ENCODE measurements at places on chromosomes 7 and 10.
A peak's percentile ranks its signal among the peaks of the same experiment; 100 is the strongest.

DNA sequence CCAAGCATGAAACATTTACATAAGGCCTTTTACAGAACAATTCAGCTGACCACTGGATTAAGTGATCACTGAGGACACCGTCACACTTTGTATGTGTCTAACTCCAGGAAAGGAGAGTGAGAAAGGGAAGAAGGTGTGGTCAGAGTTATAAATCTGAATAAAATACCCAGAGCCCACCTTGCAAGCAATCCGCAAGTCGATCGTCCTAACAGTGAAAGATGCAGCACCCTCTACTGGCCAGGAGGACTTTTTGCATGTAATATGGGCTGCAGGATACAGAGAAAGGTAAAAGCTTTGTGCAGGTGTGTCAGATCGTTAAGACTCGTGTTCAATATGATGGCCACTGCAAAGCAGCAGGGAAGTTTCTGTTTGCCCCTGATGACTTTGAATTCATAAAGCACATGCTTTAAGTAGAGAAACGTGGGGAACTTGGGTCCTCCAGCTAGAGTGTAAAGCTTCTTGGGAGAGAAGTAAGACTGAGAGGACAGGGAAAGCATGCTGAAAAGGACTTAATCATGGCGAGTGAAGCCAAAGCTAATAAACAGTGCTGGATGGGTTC lies 68.5 kb upstream of the BMPER start:
- DNase-seq: no peak

GRCh38 chr7:66261941-66262340 lies 56.8 kb downstream of the TPST1 start:
- DNase-seq: no peak

- no peak for DNase-seq
These were observed 23.0 kb upstream of the MXI1 start for GRCh38 chr10:110184398-110184797.

- DNase-seq: no peak
These were observed 316.1 kb downstream of the CCDC3 start for GRCh38 chr10:12685261-12686058.

DNA sequence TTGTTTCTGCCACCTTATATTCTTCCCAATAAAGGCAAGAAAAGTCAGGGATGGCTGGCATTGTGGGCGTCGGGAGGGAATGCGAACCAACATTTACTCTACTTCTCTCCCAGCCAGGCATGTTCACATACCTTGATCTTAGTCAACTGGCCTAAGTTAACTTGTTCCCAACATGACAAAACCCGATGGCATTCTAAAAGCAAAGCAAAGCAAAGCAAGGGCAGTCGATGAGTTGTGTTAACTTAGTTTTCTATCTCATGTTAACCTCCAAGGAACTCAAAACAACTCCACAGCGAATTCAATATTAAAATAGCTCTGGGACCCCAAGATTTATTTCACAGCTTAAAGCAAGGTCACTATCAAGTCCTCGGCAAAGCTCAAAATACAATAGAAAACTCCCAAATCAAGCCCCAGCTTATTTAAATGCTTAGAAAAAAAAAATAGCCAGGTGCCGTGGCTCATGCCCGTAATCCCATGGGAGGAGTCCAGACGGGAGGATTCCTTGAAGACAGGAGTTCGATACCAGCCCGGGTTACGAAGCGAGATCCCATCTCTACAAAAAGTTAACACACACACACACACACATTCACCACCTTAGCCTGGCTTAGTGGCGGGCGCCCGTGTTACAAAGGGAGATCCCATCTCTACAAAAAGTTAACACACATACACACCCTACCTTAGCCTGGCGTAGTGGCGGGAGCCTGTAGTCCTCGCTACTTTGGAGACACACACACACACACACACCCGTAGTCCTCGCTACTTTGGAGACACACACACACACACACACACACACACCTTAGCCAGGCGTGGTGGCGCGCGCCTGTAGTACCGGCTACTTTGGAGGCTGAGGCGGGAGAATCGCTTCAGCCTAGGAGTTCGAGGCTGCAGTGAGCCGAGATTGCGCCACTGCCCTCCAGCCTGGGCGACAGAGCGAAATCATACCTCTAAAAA lies 901 bp upstream of the CCNY start:
- DNase-seq: no peak

GRCh38 chr10:13885238-13885990 lies 298.6 kb downstream of the PRPF18 start:
- no peak for DNase-seq

GRCh38 chr7:1137517-1138167 lies 22.4 kb downstream of the ZFAND2A start:
- no peak for DNase-seq

DNA sequence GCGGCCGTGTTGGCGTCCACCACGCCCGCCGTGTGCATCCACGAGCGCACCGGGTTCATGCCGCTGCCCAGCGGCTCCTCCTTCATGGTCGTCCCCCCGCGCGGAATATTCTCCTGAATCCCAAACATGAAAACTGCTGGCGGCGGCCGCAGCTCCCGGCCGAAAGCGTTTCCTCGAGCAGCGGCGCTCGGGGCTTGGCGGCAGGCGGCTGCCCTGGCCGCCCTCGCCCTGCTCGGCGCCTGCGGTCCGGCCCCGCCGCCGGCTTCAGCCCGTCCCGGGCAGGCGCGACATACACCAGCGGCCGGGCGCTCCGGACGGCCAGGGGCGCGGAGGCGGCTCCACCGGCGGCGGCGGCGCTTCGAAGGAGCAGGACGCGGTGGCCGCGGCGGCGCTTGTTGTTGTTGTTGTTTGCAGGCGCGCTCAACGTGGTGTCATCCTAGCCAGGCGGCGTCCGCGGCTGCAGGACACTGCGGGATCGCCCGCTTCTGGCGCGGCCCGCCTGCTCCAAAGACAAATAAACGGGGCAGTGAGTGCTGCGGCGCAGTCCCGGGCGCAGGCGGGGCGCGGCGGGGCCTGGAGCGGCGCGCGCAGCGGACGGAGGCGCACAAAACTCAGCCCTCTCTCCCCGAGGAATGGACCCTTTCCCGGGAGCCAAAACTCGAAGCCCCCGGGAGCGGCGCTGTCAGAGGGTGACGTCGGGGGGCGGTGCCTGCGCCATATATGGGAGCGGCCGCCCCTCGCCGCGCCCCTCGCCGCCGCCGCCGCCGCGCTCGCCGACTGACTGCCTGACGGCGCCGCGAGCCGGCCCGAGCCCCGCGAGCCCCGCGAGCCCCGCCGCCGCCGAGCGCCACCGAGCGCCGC lies at the start of gene EBF3:
Gene EBF3, minus strand, starts transcription at position 634 of the 861 bp plus-strand sequence. Its CDS starts 506 bp downstream, at position 128.
- DNase-seq: peak; percentile 33

- no peak for DNase-seq
These were observed 166.4 kb downstream of the MLLT10 start for GRCh38 chr10:21700474-21700873.

DNA sequence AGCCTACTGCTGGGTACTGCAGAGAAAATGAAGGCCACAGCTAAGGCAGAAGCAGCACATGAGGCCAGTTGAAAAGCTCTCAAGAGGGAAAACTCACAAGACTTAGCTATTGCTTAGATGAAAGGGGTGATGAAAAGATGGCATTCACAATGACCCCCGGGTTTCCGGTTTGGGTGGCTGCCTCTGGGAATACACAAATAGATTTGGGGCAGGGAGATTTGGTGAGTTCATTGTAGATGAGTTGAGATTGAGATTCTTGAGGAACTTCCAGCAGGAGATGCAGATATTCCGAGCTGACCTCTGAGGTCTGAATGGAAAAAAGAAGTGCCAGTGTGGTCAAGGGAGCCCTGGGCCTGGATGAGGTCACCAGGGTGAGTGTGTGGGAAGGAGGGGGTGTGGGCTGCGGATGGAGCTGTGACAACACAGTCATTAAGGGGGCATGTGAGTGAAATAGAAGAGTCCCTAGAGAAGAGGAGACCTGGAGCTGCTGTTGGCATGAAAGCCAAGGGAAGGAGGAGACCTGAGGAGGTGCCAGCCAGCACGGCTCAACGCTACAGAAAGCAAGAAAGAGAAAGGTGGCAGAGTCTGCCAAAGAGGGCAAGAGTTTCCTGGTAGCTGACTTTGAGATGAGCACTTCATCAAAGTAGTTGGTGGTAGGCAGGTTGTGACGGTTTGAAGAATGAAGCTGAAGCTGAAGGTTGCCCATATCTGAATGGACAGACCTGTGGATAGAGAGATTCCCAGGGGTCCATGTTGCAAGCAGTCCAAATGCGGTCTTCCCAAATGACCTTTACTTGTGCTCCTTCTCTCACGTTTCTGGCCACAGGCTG lies 43.7 kb downstream of the HIF1AN start:
- DNase-seq: no peak

GRCh38 chr7:15016766-15017165 lies 114.2 kb upstream of the DGKB start:
- DNase-seq: no peak

- no peak for DNase-seq
These were observed 54.0 kb upstream of the MGMT start for GRCh38 chr10:129413024-129413423.

DNA sequence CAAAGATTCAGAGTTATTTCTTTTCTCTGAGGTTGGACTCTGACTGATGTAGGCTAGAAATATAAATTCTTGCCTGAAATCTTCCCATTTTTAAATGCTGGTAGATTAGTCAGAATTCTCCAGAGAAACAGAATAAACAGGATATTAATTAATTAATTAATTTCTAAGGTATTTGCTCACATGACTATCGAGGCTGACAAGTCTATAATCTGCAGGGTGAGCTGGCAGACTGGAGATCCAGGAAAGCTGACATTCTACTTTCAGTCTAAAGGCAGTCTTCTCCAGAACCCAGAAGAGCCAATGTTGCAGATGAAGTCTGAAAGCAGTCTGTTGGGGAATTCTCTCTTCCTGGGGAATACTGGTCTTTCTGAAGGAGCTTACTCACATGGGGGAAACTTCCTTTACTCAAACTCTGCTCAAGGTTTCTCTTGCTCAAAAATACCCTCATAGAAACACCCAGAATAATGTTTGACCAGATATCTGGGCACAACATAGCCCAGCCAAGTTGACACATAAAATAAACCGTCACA lies 189.7 kb downstream of the KIF20B start:
- no peak for DNase-seq

GRCh38 chr10:13790196-13790595 lies 203.4 kb downstream of the PRPF18 start:
- DNase-seq: no peak

DNA sequence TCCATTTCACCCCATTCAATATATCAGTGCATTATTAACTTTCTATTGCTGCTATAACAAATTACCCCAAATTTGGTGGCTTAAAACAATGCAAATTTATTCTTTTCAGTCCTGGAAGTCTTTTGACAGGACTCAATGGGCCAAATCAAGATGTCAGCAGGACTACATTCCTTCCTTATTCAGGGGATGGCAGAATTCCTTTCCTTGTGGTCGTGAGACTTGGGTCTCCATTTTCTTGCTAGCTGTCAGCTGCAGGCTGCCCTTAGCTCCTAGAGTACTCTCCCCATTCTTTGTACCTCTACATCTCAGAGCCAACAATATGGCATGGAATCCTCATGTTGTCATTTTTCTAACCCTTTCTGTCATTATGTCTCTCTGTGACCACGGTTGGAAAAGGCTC lies 310.6 kb downstream of the HDAC9 start:
- DNase-seq: no peak

GRCh38 chr10:76301950-76302349 lies 870.5 kb downstream of the LRMDA start:
- DNase-seq: peak; percentile 9

GRCh38 chr10:49734676-49735075 lies 27.4 kb downstream of the OGDHL start:
- DNase-seq: no peak

- DNase-seq: peak; percentile 39
These were observed 89.8 kb upstream of the SAMD8 start for GRCh38 chr10:75021379-75022249.

DNA sequence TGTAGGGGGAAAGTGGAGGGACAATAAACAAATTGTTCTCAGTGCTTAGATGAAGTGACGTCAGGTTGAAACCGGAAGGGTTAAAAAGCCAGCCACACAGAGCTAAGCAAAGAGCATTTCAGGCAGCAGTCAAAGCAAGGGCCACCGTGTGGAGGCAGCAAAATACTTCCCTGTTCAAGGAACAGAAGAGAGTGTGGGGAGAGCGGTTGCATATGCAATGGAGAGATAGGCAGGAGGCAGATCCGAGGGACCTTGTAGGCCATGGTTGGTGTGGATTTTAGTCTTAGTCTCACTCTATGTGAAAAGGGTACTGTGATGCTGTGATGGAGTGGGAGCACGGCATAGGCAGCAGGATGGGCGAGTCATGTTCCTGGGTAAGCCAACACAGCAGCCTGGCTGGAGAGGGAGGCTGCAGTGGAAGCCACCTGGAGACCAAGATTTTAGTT lies 3.8 kb upstream of the STN1 start:
- DNase-seq: no peak

DNA sequence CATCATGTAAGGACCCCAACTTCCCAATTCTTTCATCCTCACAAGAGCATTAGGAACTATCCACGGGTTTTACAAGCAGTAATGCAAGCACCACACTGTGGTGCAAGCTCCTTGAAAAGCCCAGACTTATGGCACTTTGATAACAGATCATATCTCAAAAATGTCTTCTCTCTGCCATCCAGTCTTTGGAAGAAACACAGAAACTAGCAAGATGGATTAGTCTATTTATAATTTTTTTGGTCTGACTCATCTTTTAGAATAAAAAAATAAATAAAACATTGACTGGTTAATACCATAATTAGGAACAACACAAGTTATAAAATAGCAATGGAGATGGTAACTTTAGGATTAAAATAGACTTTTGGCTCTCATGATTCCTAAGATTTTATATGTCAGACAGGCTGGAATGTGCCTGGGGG lies 49.0 kb upstream of the CALD1 start:
- DNase-seq: no peak

DNA sequence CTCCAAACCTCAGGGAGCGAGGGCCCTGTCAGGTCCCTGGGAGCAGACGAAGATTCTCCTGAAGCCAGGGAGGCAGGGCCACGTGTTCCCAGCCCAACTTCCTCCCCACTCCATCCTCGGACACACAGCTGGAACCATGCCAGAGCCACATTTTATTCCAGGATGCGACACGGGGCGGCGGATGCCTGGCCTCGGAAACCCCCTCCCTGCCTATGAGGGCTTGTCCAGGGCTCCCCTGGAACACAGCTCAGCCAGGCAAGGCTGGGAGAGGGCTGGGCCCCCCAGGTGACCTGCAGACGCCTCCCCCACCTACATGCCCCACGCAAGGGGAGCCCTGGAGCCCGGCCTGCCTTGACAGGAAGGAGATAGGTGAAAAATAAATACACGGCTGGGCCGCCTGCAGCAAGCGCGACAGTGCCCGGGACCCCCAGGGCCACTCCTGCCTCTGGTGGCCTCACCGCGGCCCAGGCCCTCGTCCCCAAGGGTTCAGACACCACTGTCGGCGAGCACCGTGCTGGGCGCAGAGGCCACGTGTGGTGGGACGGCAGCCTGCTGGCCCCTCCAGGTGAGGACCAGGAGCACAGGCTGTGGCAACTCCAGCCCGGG lies 21.5 kb downstream of the GET4 start:
- DNase-seq: no peak

- DNase-seq: no peak
These were observed 1321.5 kb downstream of the XPNPEP1 start for GRCh38 chr10:108601851-108602250.

DNA sequence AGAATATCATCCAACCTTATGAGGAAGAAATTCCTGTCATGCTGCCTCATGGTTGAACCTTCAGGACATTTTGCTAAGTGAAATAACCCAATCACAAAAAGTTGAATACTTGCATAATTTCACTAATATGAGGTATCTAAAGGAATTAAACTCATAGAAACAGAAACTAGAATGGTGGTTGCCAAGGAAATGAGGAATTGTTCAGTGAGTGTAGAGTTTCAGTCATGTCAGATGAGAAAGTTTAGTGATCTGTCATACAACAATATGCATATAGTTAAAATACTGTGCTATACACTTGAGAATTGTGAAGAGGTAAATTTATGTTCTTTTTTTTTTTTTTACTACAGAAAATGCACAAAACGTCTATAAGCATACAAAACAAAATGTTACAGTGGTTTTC lies 60.7 kb downstream of the R3HCC1L start:
- DNase-seq: no peak
